A549 treated with Mapracorat at 1 μM for 4 hours (cell line): ENCODE measurements at places on chromosomes 1 and 21. TPM values are rescaled to one million over a fixed set of nuclear protein-coding genes. Genes with fewer than 3 reads are reported as not detected.

DNAI4 gene
- total RNA-seq = 0.51 to 2.7 TPM (median 0.70 TPM) in 5 replicates

C1orf94 gene
- not detected in 5 replicates for total RNA-seq

VCAM1 gene
- 0.04 to 0.09 TPM (median 0.08 TPM) in 4 of 5 replicates, not detected in the other for total RNA-seq

MYBPH gene
- 0.09 TPM in 1 of 5 replicates, not detected in the others for total RNA-seq

KIAA0040 gene
- total RNA-seq = 0.64 to 1.1 TPM (median 0.78 TPM) in 5 replicates

ORC1 gene
- total RNA-seq = 19.6 to 21.3 TPM (median 20.8 TPM) in 5 replicates

GUCA2A gene
- total RNA-seq = not detected in 5 replicates

MPZL1 gene
- total RNA-seq = 94.6 to 126 TPM (median 118 TPM) in 5 replicates

SELENBP1 gene
- total RNA-seq = 5.7 to 8.9 TPM (median 6.7 TPM) in 5 replicates

RNF2 gene
- total RNA-seq = 13.6 to 25.8 TPM (median 17.4 TPM) in 5 replicates

SYNC gene
- 10.7 to 15.2 TPM (median 14.5 TPM) in 5 replicates for total RNA-seq

STYXL2 gene
- not detected in 5 replicates for total RNA-seq

RGS5 gene
- total RNA-seq = 0.16 to 2.0 TPM (median 0.64 TPM) in 5 replicates

C8B gene
- not detected in 5 replicates for total RNA-seq

DAB1 gene
- not detected in 5 replicates for total RNA-seq

RGS8 gene
- total RNA-seq = not detected in 5 replicates

AGO1 gene
- 3.0 to 4.5 TPM (median 4.4 TPM) in 5 replicates for total RNA-seq

STUM gene
- not detected in 5 replicates for total RNA-seq

WNT3A gene
- total RNA-seq = 0.04 to 0.06 TPM in 2 of 5 replicates, not detected in the others

PDE4DIP gene
- total RNA-seq = 6.4 to 7.0 TPM (median 6.6 TPM) in 5 replicates

ZNF593OS gene
- total RNA-seq = 0.65 TPM in 1 of 5 replicates, not detected in the others

POU3F1 gene
- not detected in 5 replicates for total RNA-seq

TAS1R3 gene
- 0.14 to 0.30 TPM (median 0.16 TPM) in 5 replicates for total RNA-seq

TAS1R1 gene
- total RNA-seq = not detected in 5 replicates

RNF220 gene
- total RNA-seq = 55.3 to 62.4 TPM (median 61.0 TPM) in 5 replicates

SPRR2G gene
- not detected in 5 replicates for total RNA-seq

TTC39A gene
- total RNA-seq = 1.5 to 2.7 TPM (median 2.2 TPM) in 5 replicates

TMPRSS15 gene
- not detected in 5 replicates for total RNA-seq

CBS gene
- 8.5 to 12.9 TPM (median 10.9 TPM) in 5 replicates for total RNA-seq

ADAMTS5 gene
- not detected in 5 replicates for total RNA-seq

SPRR2A gene
- not detected in 5 replicates for total RNA-seq

TNFRSF8 gene
- 0.09 to 0.16 TPM (median 0.13 TPM) in 5 replicates for total RNA-seq

KLF17 gene
- total RNA-seq = 0.41 to 0.61 TPM (median 0.48 TPM) in 5 replicates

OR2T11 gene
- total RNA-seq = not detected in 5 replicates

OR2T6 gene
- not detected in 5 replicates for total RNA-seq

CASZ1 gene
- 1.6 to 2.8 TPM (median 1.9 TPM) in 5 replicates for total RNA-seq

CLCA1 gene
- total RNA-seq = not detected in 5 replicates

ATP1A4 gene
- total RNA-seq = not detected in 5 replicates

OPN3 gene
- 54.6 to 71.9 TPM (median 60.0 TPM) in 5 replicates for total RNA-seq

BEND5 gene
- total RNA-seq = not detected in 5 replicates

ABL2 gene
- total RNA-seq = 16.2 to 22.3 TPM (median 16.8 TPM) in 5 replicates

FCRL6 gene
- not detected in 5 replicates for total RNA-seq

AIRE gene
- not detected in 5 replicates for total RNA-seq

CATSPERE gene
- 0.06 to 0.08 TPM (median 0.07 TPM) in 3 of 5 replicates, not detected in the others for total RNA-seq

LMNA gene
- 612 to 781 TPM (median 765 TPM) in 5 replicates for total RNA-seq

ADAMTSL4 gene
- total RNA-seq = 4.3 to 8.1 TPM (median 6.8 TPM) in 5 replicates

DCST1 gene
- not detected in 5 replicates for total RNA-seq

AHCTF1 gene
- total RNA-seq = 22.6 to 31.5 TPM (median 29.0 TPM) in 5 replicates

RAD54L gene
- total RNA-seq = 8.2 to 12.0 TPM (median 10.7 TPM) in 5 replicates

CYP4A22 gene
- not detected in 5 replicates for total RNA-seq

TNFRSF9 gene
- 1.8 to 3.3 TPM (median 2.5 TPM) in 5 replicates for total RNA-seq

FABP3 gene
- total RNA-seq = not detected in 5 replicates

MRPS15 gene
- total RNA-seq = 73.9 to 86.0 TPM (median 81.7 TPM) in 5 replicates

NFASC gene
- 1.1 to 1.8 TPM (median 1.5 TPM) in 5 replicates for total RNA-seq

KCNK2 gene
- 0.09 to 0.10 TPM in 2 of 5 replicates, not detected in the others for total RNA-seq
